Dermis lymphatic vessel endothelial cell (primary cell): ENCODE measurements at places on chromosomes 16 and 17. TPM values are rescaled to one million over a fixed set of nuclear protein-coding genes. Genes with fewer than 3 reads are reported as not detected.

KREMEN2 gene
- under 0.01 TPM in 1 of 2 replicates, not detected in the other for total RNA-seq

AURKB gene
- total RNA-seq, result 5.9 and 6.2 TPM in 2 replicates

KRTAP1-5 gene
- total RNA-seq, result not detected in 2 replicates

SOST gene
- not detected in 2 replicates for total RNA-seq

DHX40 gene
- total RNA-seq, result 56.2 and 68.4 TPM in 2 replicates

TTYH2 gene
- 0.60 and 0.65 TPM in 2 replicates for total RNA-seq

PIRT gene
- total RNA-seq, result not detected in 2 replicates

MSLN gene
- 0.17 TPM in 1 of 2 replicates, not detected in the other for total RNA-seq

DHRS7C gene
- not detected in 2 replicates for total RNA-seq

NAGPA gene
- total RNA-seq, result 13.1 and 14.1 TPM in 2 replicates

HIC1 gene
- total RNA-seq, result 50.0 and 69.6 TPM in 2 replicates

TMEM92 gene
- total RNA-seq, result 0.17 TPM in 1 of 2 replicates, not detected in the other

ZSCAN10 gene
- not detected in 2 replicates for total RNA-seq

NKD1 gene
- total RNA-seq, result under 0.01 TPM in 1 of 2 replicates, not detected in the other

SSTR5 gene
- total RNA-seq, result 0.22 and 0.77 TPM in 2 replicates

CACNB1 gene
- 0.76 and 1.2 TPM in 2 replicates for total RNA-seq

TBC1D3 gene
- not detected in 2 replicates for total RNA-seq

C1QTNF8 gene
- total RNA-seq, result not detected in 2 replicates

ORC6 gene
- 2.7 and 3.3 TPM in 2 replicates for total RNA-seq

CDRT15L2 gene
- total RNA-seq, result not detected in 2 replicates

SOX9 gene
- 0.11 TPM in 1 of 2 replicates, not detected in the other for total RNA-seq

QPRT gene
- total RNA-seq, result 0.65 TPM in 1 of 2 replicates, not detected in the other

KRTAP9-3 gene
- not detected in 2 replicates for total RNA-seq

RUNDC3A gene
- 0.22 and 0.95 TPM in 2 replicates for total RNA-seq

ATP2C2 gene
- total RNA-seq, result not detected in 2 replicates

MYO15A gene
- 0.17 and 0.33 TPM in 2 replicates for total RNA-seq

LRRC59 gene
- total RNA-seq, result 86.5 and 86.7 TPM in 2 replicates

CD300E gene
- not detected in 2 replicates for total RNA-seq

UTS2R gene
- not detected in 2 replicates for total RNA-seq

KDM6B gene
- 1.8 and 3.0 TPM in 2 replicates for total RNA-seq

KCNJ18 gene
- total RNA-seq, result not detected in 2 replicates

TBC1D28 gene
- total RNA-seq, result not detected in 2 replicates
